ENCODE measurements at places on chromosomes 7 and 10.

DNA sequence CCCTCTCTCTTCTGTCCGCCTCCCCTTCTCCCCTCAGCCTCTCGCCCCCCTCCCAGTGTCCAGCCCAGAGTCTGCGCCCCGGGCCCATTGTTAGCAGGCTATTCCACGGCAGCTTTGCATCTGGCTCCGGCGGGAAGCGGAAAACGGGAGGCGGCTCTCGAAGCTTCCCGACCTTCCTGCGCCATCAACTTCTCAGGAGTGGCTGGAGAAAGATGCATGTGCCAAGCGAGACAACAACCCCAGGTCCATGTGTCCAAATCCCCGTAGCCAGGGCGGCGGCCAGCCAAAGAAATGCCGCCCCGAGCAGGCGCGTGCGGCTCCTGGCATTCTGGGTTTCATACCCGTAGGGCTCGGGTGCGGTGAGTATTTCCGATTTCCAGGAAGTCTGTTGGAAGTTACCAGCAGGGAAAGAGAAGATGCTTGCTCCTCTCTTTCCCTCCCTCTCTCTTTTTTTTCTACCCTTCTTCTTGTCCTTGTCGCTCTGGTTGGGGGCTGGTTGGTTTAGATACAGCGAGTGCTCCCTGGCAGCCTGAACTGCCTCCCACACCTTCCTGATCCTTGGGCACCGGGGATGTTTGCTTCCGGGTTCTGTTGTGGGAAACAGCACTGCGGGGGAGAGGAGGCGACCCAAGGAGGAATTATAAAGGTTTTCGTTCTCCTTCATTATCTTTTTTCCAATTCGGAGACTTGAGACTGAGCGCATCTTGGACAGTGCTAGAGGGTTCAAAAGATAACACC, 1.2 kb upstream of the HOXA2 start:
- DNase-seq: peak; percentile 66

GRCh38 chr10:49264177-49264677, 34.7 kb upstream of the C10orf71 start:
- DNase-seq: no peak

DNA sequence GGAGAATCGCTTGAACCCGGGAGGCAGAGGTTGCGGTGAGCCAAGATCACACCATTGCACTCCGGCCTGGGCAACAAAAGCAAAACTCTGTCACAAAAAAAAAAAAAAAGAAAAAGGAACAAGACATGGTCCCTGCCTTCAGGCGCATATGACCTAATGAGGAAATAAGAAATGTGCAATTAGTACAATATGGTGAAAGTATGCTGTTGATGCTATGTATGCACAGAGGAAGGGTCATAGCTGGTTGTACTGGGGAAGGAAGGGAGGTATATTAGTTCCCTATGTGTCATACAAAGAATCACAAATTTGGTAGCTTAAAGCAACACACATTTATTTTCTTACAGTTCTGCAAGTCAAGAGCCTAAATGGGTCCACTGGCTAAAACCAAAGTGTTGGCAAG, 97.8 kb upstream of the MPP7 start:
- DNase-seq: no peak

DNA sequence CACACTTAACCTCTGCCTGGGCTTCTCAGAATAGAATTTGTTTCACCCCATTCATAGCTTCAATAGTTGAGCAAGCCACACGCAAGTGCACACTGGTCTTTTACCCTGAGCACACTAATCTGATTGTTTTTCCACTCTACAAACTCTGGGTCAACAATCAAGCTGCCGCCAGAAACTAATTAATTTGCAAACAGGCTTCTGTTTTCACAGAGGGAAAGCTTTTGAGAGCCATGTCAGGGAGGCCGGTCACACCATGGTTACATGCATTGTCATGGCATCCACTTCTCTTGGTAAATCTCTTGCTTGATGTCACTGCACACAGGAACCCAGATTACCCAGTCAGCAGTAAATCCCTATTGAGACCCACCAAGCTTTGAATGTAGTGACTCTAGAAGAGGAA, 154.2 kb downstream of the SEMA3A start:
- no peak for DNase-seq

GRCh38 chr7:139853506-139854123, 24.6 kb downstream of the TBXAS1 start:
- no peak for DNase-seq

DNA sequence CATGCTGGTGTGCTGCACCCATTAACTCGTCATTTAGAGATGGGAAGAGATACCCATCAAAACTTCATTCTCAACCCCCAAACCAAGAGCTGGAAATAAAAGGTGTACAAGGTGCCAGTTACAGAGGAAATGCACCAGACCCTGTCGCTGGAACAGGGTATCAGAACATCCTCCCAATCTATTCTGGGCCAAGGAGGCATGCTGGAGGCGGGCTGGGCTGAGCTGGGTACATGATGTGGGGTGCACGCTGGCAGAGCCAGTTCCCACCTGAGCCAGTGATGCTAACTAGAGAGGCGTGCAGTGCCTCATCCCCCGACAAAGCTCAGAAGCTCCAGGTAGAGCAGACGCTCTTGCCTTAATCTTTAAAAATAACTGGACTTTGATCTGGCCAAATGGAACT, 70.1 kb downstream of the NPSR1 start:
- DNase-seq: no peak

DNA sequence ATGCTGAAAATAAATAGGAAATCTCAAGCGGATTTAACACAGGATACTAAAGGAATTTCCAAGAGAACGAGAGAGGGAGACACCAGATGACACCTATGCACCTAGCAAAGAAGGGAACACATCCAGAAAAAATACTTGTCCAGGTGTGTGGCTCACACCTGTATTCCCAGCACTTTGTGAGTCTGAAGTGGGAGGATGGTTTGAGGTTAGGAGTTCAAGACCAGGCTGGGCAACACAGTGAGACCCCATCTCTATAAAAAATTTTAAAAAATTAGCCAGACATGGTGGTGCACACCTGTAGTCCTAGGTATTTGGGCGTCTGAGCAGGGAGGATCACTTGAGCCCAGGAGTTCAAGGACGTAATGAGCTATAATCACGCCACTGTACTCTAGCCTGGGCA, 11.2 kb upstream of the CAPZA2 start:
- DNase-seq: no peak

GRCh38 chr10:4213441-4213840, 428.4 kb upstream of the KLF6 start:
- no peak for DNase-seq

DNA sequence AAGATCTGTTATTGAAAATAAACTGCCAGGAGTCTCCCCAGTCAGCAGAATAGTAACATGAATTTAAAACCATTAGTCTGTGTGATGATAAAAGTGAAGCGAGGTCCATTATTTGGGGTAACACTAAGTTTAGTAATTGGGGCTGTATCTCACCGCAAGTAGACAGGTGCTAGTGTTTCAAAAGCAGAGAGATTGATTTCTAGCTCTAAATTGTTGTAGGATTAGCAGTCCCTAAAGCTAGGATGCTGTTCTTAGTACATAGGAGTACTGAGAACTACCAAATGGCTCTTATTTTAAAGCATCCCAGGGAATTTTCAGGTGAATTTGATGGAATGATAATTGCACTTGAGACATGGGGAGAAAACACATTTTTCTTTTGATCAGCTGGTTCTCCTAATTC, 70.5 kb downstream of the CPED1 start:
- DNase-seq: no peak

DNA sequence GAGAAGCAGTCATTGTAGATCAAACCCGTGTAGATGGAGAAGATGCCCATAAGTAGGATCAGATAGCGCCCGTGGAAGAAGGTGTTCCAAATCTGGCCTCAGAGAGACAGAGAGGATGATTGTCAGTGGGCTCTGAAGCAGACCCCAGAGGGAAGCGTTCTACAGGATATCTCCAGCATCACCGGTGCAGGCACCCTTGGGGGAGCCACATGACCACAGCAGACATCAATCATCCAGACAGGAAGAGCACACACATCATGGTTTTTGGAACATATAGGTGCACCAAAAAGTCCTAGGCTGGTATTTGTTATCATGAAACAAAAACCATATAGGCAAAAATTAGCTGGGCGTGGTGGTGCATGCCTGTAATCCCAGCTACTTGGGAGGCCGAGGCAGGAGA, 44.0 kb upstream of the SVOPL start:
- DNase-seq: no peak

- no peak for DNase-seq
Measured at GRCh38 chr7:74725840-74726239, 48.0 kb upstream of the NCF1 start.

- no peak for DNase-seq
Measured at GRCh38 chr10:112308125-112308502, 24.9 kb downstream of the TECTB start.

DNA sequence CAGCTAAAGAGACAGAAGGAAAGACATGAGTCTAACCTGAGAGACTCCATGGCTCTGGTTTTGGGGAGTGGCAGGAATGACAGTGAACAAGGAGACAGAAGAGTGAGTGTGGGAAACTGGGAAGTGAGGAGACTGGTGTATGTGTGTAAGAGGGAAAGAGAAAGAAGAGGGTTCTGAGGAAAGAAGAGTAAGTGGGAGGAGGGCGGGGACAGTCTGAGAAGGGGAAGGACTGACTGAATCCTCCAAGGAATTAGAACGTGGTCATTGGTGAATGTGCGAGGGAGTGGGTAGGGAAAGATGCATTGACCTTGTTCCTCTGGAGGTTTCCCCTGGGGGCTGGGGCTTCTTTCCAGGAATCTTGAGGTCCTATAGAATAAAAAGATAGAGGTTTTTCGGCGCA, 26.6 kb downstream of the WNT8B start:
- no peak for DNase-seq

- DNase-seq: peak; percentile 50
Measured at GRCh38 chr10:8054494-8055407, at the start of gene GATA3. Gene GATA3 (plus strand): TSS chr10:8054688. CDS start chr10:8055656, 968 bp downstream.

DNA sequence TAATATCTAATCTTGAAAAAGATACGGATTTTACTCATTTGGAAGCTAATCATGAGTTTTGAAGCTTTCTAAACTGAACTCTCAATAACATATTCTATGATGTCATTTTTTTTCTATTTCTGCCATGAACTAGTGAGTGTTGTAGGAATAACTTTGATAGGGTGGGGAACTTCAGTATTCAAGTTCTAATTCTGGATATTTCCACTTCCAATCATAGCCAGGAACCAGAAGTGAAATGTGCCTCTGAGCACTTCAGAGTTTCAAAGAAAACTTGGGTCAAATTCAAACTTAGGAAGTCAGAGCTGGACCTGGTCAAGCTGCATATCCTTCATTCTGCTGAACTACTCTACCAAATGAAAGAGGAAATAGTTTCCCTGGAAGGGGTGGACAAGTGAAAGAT, 847 bp downstream of the AGMO start:
- no peak for DNase-seq

- no peak for DNase-seq
Measured at GRCh38 chr10:97140049-97140846, 45.5 kb downstream of the SLIT1 start.

Data from NCI-H226 (cell line).